Activated CD4-positive, alpha-beta memory T cell treated with anti-CD3 and anti-CD28 coated beads for 36 hours (primary cell): ENCODE measurements at places on chromosomes 2 and 18. TPM values are rescaled to one million over a fixed set of nuclear protein-coding genes. Genes with fewer than 3 reads are reported as not detected.
A peak's percentile ranks its signal among the peaks of the same experiment; 100 is the strongest.

- DNase-seq, result no peak
Measured at GRCh38 chr18:58338961-58339592, 289.8 kb downstream of the ALPK2 start.

- no peak for DNase-seq
Measured at GRCh38 chr2:202221873-202222272, 16.5 kb downstream of the SUMO1 start.

DNA sequence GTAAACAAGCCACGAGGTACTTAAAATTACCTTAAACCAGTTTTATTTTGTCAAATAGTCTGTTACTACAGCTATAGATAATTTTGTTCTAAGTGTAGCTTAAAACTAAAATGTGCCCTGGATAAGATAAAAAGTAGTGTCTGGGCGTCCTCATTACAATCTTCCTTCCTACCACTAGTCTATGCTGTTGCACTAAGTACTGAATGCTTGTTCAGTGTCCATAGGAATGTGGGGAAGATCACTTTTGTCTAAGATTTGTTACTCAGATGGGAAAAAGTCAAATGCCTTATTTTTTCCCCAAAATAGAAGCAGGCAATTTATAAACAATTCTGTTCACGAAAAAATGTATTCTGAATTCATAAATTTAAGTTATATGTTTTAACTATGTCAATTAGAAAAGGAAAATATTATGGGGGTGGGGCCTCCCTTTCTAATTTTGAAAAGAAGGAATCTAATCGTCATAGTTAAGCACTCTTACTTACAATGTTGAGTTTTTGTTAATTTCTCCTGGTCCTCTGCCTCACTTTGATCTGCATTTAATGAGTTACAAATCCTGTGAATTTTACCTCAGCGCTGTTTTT lies 140.4 kb upstream of the VRK2 start:
- no peak for DNase-seq

GRCh38 chr2:172864182-172864581 lies 128.5 kb downstream of the RAPGEF4 start:
- peak; percentile 55 for DNase-seq

DNA sequence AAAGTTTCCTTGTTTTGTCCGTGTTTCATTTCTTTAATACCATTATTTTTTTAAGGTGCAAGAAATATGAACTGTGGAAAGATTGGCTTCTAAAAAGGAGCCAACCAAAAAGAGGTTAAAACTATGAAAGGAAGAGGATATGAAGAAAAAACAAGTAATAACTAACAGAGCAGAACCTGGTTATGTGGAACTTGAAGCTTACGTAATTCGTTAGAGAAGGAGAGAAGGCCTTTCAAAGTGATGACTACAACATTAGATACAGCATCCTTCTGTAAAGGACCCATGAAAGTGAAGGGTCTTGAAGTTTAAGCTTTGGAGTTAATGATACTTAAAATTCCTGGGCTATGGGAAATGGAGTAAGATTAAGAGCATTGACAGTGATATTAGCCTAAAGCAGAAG lies 84.5 kb downstream of the ANKRD12 start:
- no peak for DNase-seq

DNA sequence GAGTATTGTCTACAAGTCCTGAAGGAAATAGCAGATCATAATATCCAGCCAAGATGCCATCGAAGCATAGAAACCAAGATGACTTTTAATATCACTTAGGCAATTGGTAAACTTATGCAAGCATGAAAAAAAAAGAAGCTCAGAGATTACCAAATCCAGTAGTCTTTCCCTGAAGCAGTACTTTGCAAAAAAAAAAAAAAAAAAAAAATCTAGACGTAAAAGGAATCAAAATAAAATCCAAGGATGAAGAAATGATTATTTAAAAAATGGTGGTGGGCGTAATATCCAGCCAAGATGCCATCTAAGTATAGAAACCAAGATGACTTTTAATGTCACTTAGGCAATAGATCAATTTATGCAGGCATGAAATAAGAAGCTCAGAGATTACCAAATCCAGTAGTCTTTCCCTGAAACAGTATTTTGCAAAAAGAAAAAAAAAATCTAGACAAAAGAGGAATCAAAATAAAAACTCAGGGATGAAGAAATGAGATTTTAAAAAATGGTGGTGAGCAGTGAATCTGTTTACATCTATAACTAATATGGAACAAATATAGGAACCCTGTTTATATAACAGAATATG lies 108.8 kb downstream of the GYPC start:
- DNase-seq, result no peak

- DNase-seq, result no peak
Measured at GRCh38 chr18:8767340-8767739, 62.0 kb downstream of the MTCL1 start.

Gene APLF
- total RNA-seq, result 3.0 TPM

DNA sequence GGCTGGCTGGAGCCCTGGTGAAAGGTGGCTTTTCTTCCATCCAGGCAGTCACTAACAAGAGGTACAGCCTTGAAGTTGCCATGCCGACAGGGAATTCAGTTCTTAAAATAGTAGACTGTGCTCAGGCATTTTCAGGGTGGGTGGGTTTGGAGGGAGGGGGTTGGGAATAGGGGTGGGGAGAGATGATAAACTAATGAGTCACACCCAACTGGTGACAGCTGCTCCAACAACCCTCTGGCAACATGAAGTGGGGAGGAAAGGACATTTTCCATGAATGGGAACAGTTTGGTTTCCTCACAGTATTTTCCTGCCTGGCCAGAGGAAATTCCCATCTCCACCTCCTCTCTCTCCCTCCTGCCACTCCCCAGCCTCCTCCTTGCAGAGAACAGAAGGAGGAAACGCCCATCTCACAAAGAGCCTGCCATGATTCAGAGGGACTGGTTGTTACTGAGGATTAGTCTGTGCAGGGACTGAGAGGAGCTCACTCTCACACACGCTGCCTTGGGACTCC lies 113.0 kb upstream of the SLC1A4 start:
- no peak for DNase-seq

Gene SERPINB2
- total RNA-seq, result not detected

Gene TPO
- not detected for total RNA-seq
